Left lobe of liver (tissue), 2 donors: ENCODE measurements at places on chromosomes 7 and 10. TPM values are rescaled to one million over a fixed set of nuclear protein-coding genes. Genes with fewer than 3 reads are reported as not detected.

Gene PDE6C
- not detected for total RNA-seq

Gene PBLD
- 126 TPM for total RNA-seq

Gene UPK3B
- 1.2 TPM for total RNA-seq

Gene PON1
- total RNA-seq = 465 TPM

Gene RAPGEF5
- 21.2 TPM for total RNA-seq

Gene GFRA1
- 75.2 TPM for total RNA-seq

Gene AGBL3
- total RNA-seq = 2.1 TPM

Gene AGR2
- 1.2 TPM for total RNA-seq

Gene SP8
- total RNA-seq = not detected

Gene GTPBP4
- 9.3 TPM for total RNA-seq

Gene CRPPA
- 2.2 TPM for total RNA-seq

Gene PIP
- not detected for total RNA-seq

Gene AKR1D1
- total RNA-seq = 206 TPM

Gene MRLN
- not detected for total RNA-seq

Gene SHTN1
- 25.8 TPM for total RNA-seq

Gene GNAI1
- total RNA-seq = 15.6 TPM

Gene SH2D4B
- not detected for total RNA-seq

Gene PPA1
- total RNA-seq = 59.1 TPM

Gene SLC37A3
- 8.0 TPM for total RNA-seq
